ENCODE measurements at places on chromosomes 5 and 9.

DNA sequence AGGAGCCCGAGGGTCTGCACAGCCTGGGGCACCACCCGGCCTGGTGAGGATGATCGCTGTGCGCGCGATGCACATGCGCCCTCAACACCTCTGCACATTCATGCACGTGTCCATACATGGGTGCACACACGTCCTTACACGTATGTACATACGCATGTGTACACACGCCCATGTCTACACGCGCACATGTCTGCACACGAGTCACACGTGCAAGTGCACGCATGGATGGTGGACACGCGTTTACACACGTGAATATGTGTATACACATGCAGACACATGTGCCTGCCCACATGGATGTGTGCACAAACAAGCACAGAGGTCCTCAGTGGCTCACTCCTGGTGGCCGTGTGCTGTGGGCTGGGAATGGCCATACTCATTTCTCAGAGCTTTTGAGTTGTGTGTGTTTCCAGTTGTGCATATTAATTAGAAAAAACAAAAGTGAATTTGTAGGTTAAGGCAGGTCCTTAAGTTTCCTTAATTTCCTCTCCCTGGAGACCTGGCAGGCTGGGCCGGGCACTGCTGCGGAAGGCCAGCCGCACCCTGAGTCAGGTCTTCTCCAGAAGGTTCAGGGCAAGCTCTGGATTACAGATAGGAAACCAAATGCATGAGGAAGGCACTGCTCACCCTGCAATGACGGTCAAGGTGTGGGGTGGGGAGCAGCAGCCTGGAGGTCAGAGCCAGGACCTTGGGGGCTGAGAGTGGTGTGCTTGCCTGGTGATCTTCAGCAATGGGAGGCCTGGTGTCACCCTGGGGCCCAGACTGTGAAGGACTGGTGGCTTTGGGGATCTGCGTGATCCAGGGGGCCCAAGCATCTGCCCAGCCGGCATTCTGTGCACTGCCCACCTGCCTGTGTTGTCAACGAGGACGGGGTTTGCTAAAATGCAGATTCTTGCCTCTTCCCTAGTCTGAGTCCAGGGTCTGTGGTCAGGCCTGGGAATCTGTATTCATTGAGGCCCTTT, 1.3 kb upstream of the RNU6ATAC start:
- DNase-seq = no peak

- no peak for DNase-seq
Observed at GRCh38 chr5:116144991-116145390, 60.2 kb downstream of the COMMD10 start.

DNA sequence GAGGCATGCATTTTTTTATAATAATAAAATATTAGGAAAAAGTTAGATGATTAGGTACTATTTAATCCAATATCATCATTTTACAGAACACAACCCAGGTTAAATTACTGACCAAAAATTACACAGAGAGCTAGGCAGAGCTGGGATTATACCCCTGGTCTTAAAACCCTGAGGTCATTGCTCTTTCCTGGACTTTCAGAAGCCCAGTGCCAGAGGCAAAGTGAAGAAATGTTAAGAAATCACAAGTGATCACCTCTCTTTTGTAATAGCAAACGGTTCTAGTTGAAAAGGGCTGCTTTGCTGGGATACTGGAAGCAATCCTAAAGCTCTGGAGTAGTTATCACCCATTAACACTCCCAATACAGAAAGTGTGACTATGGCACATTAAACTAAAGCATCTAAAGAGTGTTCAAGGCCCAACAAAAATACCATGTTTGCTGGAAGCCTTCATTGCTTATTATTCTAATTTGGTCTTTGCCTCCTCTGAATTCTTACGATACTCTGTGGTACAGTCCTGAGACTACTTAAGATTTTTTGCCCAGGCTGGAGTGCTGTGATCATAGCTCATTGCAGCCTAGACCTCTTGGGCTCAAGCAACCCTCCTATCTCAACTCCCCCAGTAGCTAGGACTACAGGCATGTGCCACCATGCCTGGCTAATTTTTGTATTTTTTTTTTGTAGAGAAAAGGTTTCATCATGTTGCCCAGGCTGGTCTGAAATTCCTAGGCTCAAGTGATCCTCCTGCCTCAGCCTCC, 575.9 kb downstream of the RAB3C start:
- no peak for DNase-seq

DNA sequence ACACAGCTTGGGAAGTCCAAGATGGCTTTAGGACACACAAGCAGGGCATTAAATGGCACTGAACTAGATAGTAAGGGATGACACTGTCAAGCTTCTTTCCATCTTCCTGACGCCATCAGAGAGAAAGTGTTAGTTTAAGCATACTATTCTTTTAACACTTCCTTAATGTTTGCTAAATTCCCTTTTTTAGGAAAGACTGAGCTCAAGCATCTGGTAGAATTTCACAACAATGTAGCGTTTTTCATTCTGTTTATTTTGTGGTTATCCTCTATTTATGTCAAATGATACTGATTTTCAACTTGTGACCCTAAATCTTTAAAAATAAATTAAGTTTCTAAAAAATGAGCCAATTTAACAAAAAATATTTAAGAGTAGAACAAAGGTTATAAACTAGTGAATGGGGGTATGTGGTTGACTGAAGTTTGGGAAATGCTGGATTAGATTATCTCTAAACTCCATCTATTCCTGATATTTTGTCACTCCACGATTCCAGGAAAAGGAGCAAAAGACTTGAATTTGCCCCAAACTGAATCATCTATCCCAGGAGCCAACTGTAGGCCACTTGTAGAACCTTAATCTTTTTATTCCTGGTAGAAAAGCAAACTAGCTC, 147.4 kb upstream of the KLF9 start:
- DNase-seq = no peak

DNA sequence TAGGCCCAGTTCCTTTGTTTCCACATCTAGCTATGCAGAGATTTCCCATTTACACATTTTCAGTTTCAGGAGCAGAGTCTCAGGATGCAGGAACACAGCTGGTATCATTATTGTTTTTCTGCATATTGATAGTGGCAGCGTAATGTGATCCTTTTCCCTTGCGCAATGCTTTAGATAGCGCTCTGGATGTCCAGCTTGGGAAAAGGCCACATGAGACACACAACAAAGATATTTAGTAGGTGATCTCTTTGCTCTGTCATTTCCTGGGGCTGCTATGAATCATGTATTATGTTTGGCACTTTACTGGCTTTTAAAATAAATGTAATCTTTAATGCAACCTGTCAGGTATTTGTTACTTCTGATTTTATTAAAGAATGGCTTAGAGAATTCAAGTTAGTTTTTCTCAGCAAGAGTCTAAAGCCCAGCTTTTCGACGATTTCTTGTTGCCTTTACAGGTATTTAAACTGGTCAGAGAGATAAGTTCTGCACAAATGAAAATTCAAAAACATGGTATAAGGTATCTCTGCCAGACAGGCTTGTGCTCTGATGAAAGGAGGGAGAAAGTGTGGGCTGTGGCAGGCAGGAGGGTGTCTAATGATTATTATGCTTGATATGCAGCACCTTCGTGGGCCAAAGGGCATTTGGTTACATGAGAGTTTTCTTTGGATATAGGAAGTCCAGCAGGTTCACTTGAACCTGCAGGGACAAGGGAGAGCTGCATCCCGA, 42.2 kb downstream of the PTTG1 start:
- no peak for DNase-seq

- no peak for DNase-seq
Observed at GRCh38 chr9:12875191-12875590, 100.4 kb downstream of the LURAP1L start.

- DNase-seq = peak; percentile 44
Observed at GRCh38 chr5:36734422-36734821, 128.0 kb downstream of the SLC1A3 start.

GRCh38 chr5:154251529-154251928, 61.0 kb downstream of the GALNT10 start:
- DNase-seq = no peak

- DNase-seq = no peak
Observed at GRCh38 chr5:78501411-78502352, 141.3 kb downstream of the SCAMP1 start.

DNA sequence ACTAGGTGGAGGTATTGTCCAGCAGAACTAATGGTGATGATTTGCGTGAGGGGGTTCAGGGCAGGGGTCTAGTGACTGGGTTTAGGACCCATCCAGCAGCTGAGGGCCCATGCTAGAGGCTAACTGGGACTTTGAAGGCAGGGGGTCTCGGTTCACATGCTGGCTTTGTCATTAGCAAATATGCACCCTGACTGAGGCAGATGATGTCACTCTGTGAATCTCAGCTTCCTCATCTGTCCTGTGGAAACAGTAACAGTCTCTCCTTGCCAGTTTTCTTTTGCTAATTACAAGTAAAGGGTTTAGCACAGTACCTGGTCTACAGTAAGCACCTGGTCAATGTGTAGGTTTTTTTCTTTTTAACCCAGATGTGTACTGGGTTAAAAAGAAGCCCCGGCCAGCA, 5.2 kb downstream of the SH2D3C start:
- DNase-seq = no peak

DNA sequence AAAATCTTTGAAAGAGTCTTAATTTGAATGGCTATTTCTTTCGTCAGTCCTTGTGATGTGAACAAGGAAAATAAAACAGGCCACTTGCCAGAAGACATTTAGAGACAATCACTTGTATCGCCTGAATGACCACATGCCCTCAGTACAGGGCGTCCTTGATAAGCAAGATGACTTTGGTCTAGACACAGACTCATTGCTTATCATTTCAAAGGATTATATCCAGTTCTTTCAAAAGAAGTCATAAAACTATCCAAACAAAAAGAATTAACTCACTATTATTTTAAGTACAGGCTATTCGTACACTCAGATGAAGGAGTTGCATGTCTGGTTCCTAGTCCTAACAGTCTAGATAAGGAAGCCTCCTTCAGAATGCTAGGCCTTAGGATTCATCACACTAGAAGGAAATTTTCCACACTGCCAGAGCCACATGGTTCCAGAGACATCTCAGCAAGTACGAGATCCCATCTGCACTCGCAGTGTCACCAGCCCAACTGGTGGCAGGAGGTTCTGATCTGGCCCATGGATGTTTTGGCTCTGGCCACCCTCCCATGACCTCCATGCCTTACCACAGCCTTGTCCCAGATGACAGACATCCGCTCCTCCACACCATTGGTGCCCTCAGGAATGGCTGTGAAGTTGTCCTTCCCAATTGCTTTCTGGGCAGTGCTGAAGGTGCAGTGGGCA, 109.6 kb downstream of the DPYSL3 start:
- no peak for DNase-seq

DNA sequence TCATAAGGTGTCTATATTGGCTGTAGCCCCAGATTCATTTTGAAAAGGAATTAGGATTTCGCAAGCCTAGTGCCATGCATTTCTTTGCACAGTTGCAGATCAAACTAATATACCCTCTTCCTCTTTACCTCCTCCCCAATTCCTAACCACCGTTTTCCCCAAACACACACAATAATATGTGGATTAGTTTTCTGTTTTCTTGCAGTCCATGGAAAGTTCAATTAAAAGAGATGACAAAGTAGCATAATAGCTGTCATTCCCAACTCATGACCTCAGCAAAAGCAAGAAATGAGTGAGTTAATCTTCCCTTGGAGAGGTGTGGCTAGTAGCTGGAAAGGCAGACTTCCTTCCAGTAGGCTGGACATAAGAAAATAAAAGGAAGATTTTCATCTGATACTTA, 349.1 kb downstream of the TMEM232 start:
- DNase-seq = no peak

- no peak for DNase-seq
Observed at GRCh38 chr5:159440235-159440634, 109.9 kb upstream of the IL12B start.

GRCh38 chr5:149388498-149389190, 9.6 kb upstream of the IL17B start:
- no peak for DNase-seq

GRCh38 chr9:73179589-73179988, 27.9 kb downstream of the ANXA1 start:
- DNase-seq = no peak

- no peak for DNase-seq
Observed at GRCh38 chr9:113909421-113909820, 33.3 kb downstream of the ZNF618 start.

DNA sequence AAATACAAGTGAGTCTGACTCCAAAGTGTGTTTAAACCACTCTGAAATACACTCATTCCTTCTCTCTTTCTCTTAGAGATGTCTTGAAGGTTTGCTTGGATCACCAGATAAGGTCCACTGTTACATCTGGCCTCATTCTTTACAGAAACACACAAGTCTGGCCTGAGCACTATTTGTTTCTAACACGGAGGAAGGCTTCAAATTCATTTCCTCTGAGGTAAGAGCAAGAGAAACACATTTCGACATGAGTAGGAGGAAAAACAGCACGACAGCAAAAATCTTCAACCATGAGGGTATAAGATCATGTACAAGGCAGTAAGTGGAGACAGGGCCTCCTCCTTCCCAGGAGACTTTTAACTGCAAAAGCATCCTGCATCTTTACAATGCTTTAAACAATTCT, 8.0 kb downstream of the SIL1 start:
- DNase-seq = no peak

- DNase-seq = no peak
Observed at GRCh38 chr5:115657881-115658233, 32.0 kb upstream of the TMED7 start.

DNA sequence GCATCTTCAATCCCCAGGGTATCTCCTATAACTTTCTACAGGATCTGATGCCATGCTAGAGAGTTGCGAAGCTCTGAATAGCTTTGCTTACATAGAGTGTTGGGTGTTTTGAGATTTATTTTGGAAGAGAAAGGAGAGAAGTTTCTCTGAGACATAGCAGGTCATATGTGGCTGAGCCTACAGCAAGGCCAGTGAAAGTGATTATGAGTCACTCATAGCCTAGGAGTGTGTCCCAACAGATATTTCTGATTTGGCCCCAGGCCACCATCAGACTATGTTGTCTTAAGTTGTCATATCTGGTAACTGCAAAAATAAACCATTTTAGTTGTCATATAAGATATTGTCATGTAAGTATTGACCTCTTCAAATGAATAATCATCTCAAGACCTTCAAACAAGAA, 132.0 kb upstream of the RAI14 start:
- peak; percentile 3 for DNase-seq

- DNase-seq = no peak
Observed at GRCh38 chr9:99126312-99126711, 21.4 kb downstream of the TGFBR1 start.

DNA sequence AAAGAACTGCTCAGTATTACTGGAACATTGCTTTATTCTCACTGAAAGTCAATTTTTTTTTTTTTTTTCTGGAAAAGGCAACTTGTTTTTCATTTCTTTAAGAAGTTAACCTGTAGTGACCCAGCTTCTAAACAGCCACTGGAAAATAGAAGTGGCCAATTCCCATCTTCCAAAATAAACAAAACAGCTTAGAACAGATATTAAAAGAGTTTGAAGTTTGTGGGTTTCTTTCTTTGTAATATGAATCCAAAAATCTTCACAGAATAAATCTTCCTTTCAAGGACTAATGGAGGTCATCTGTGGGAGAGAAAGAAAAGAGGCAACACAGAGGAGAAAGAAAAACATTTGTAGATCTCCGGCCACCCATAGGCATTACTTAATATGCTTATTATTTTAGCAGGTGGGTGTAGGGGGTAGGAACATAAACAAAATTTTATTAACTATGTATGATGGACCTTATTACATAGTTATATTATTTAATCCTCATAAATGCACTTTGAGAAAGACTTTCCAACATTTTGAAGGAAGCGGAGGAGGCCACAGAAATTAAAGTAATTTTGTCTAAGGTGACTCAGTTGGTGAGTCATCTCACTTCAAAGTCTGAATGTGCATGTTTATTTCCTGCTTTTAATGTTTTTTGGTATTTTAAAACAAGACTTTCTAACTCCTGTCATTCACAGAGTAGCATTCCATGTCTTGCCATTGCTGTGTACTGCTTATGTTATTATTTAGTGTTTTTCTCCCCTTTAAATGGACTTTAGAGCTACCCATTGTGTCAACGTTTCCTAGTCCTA, 1791.8 kb upstream of the WWC1 start:
- DNase-seq = no peak
